A549 treated with dexamethasone at 1 μM for 4 hours (cell line): ENCODE measurements at places on chromosomes 4 and X. TPM values are rescaled to one million over a fixed set of nuclear protein-coding genes. Genes with fewer than 3 reads are reported as not detected.

The NSG1 gene
- total RNA-seq, result 9.9 to 13.5 TPM (median 11.3 TPM) in 5 replicates

The RXFP1 gene
- total RNA-seq, result not detected in 5 replicates

The TSPAN6 gene
- 35.3 to 42.5 TPM (median 38.2 TPM) in 5 replicates for total RNA-seq

The DSPP gene
- not detected in 5 replicates for total RNA-seq
